ENCODE measurements at places on chromosomes 11 and 22.

DNA sequence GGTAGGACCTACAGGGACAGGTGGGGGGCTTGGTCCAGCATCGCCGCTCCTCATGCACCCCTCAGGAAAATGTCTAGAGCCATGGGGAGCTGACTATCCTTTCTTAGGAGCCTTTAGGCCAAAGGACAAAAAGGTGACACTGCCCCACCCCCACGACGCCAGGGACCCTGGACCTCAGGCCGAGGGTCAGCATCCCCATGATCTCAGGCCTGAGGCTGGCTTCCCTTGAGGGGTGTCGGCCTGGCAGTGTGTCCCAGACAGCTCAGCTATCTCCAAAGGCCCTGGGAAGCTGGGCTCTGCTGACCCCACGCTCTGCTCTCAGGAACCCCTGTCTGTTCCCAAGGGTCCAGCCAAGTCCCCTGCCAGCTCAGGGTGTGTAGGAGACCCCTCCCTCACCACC is 16.3 kb downstream of the MRGPRG start:
- DNase-seq: no peak

DNA sequence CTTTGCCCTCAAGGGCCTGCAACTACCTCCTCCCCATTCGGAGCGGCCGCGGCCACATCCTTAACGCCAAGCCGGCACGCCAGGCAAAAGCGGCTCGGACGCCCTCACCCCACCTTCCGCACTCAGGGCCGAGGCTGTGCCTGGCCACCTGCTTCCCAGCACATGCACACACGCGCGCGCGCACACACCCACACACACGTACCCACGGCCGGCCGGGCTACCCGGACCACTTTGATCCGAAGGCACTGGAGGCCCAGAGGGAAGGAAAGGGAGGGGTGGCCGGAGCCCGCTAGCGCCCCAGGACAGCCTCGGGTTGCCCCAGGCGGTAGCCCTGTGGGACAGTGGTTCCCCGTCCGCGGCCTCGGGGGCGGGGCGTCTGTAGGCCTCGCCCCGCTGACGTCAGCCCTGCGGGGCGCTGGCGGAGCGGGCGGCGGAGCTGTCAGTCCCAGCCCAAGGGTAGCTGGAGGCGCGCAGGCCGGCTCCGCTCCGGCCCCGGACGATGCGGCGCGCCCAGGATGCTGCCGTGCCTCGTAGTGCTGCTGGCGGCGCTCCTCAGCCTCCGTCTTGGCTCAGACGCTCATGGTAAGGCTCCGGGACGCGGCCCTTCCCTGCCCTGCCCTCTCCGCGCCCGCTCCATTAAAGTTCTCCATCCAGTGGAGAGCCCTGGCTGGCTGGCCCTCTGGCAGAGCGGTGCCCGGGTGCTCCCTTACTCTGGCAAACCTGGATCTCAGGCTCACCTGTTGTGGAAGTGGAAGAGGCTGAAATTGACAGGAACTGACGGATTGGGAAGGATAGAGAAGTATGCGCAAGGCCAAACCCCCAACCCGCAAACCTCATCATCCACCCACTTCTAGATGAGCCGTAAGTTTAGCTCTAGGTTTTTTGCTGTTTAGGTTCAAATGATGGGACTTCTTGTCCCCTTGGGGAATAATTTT is at the start of gene IL10RA:
Gene IL10RA (plus strand): TSS at position 442 of the 935 bp plus-strand sequence. CDS start 74 bp downstream, at position 516.
- DNase-seq: peak; percentile 78

DNA sequence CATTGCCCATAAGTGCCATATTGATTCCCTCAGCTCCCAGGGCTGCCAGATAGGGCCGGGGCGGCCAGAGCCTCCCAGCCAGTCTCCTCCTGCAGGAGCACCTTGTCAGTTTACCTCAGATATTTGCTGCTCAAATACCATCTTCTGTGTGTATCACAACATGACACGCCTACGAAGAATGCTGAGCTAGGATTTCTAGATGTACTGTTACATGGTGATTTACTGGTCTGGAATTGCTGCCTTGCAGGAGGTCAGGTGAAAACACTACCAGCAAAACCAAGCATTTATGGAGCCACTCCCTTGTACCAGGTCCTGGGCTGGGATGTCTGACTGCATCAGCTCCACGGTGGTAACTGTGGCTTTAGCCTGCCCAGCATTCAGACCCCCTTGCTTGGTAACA is 11.8 kb downstream of the MICAL3 start:
- DNase-seq: no peak

- no peak for DNase-seq
Observed at GRCh38 chr11:71994786-71995185, 3.9 kb upstream of the IL18BP start.
